GM03348 (cell line): ENCODE measurements at places on chromosomes 4 and X.

DNA sequence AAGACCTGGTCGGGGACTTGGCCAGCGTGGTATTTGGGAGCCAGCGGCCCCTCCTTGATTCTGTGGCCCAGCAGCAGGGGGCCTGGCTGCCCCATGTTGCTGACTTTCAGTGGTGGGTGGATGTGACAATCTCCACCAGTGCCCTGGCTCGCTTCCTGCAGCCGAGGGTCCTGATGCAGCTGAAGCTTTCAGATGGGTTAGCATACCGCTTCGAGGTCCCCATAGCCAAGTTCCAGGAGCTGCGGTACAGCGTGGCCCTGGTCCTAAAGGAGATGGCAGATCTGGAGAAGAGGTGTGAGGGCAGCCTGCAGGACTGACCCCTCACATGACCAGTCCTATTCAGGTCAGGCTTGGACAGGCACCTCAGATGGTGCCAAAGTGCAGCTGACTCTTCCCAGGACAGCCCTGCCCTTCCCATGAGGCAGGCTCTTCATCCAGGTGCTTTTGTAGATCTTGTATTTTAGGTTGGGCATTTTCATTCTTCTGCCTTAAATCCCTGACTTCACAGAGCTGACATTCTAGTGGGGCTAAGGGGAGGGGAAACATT, 15.1 kb downstream of the LNX1 start:
- no peak for DNase-seq

DNA sequence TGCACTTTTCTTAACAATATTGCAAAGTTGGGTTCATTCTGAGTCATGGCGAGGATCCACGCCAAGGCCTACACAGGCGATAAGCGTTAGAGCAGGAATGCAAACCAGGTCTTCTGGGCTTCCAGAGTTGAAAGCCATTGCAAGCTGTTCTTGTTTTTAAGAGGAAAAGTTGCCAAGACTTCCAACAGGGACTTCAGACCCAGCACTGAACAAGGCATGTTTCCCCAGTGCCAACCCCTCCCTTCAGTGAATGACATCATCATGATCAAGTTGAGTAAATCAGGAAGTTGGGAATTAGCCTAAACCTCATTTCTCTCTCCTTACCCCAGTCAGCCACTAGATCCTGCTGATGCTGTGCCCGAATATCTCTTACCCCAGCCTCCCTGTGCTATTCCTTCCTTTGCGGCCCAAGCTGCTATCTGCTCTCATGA, 355.1 kb downstream of the HS3ST1 start:
- DNase-seq: no peak

- DNase-seq: no peak
Measured at GRCh38 chrX:57445076-57445475, 146.7 kb upstream of the ZXDB start.

DNA sequence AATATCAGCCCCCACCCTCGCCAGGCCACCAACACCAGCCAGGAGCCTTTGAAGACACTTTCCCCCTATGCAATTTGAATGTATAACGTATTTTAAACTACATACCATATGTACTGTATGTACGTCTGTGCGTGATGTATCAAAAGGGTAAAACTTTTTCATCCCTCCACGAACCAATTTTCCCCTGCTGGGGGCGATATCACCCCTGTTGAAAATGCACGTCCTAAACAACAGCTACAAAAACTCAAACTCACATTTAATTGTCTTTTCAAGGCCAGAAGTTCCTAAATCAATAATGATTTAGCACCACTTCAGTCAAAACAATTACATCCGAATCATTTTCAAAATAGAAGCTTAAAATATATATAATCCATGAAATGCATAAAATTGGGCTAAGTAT, 1.4 kb downstream of the VEGFD start:
- no peak for DNase-seq

GRCh38 chr4:129246910-129247461, 151.0 kb downstream of the C4orf33 start:
- DNase-seq: no peak

DNA sequence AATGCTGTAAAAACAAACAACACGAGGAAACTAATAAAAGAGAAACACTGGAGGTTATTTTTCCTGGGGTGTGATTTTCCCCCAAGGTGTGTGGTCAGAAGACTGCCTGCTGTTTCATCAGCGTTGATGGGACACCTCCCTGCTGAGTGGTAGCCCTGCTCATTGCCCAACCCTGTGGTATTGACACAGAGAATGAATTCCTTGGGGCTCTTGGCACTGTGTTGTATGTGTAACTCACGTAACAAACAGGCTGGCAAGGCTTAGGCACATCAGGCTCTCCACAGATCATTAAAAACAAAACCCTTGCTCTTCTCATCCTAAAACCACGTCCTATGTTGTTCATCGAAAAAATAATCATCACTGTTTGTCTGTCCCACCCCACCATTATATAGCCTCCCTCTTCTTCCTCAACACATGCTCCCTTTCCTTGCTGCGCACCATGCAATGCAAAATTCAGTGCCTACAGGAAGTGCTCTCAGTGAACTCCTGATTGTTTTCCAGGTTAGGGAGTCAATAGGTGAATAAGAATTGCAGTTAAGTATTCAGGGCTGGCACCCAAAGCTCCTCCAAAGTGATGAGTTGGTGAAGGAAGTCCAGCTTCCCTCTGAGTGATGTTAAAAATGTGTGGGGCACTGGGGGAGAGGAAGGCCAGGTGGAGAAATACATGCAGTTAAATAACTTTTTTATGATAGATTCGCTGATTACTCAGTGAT, 11.4 kb upstream of the PUDP start:
- peak; percentile 13 for DNase-seq

- DNase-seq: no peak
Measured at GRCh38 chrX:47186096-47186740, 7.4 kb upstream of the UBA1 start.

- no peak for DNase-seq
Measured at GRCh38 chr4:161991811-161992210, 172.0 kb downstream of the FSTL5 start.

- DNase-seq: no peak
Measured at GRCh38 chr4:93513851-93514250, 314.7 kb upstream of the ATOH1 start.

DNA sequence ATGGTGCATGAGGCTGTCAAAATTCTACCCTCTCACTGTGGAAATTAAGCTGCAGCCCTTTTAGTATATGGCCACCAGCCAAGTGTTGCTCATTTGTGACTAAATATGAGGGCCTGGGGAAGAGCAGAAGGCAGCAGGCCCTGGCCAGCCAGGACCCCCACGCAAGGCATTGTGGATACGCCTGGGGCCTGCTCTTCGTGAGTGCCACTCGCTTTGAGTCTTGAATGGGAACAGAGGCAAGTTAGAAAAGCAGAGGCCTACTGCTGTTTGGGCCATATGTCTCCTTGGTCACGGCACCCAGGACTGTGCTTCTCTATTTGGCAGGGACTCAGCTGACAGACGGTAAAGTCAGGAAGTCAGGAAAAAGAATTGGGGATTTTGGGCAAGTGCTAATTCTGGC, 10.9 kb downstream of the RTL5 start:
- no peak for DNase-seq

- no peak for DNase-seq
Measured at GRCh38 chr4:105130945-105131344, 15.7 kb upstream of the TET2 start.

DNA sequence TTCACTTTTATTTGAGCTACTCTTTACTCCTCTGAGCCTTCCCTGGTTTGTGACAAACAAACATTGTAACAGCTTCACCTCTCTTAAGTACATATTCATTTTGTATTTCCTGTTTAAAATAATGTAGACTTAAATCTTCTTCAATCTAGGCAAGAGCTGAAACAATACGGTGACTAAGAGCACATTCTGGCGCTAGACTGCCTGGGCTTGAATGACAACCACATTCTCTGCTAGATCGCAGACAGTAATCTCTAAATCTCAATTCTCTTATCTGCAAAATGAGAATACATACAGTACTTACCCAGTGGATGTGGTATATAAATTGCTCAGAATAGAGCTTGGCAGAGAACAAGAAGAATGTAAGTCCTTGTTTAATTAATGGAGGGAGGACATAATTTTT, 144.8 kb downstream of the ARAP2 start:
- no peak for DNase-seq

DNA sequence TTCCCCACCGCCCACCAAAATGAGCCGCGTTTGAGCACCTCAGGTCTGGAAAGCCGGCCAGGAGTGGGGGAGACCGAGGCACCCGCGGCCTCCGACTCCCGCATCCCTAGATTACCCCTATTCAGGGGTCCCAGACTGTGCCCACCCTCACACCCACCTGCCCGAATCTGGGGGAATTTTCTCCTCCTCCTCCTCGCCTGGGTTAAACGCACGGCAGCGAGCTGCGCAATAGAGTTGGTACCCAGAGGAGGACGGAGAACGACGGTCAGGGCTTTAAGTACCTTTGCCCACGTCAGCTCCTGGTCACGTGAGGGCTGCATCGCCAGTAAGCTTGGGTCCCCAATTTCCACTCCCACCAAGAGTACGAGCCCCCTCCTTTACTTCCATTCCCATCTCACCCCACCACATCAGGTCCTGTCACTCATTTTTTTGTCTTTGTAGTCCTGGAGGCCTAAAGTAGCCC, at the start of gene ARMCX2:
Gene ARMCX2, minus strand, starts transcription at position 250 of the 463 bp plus-strand sequence. CDS start 2,262 bp downstream, outside the sequence.
- DNase-seq: peak; percentile 84

DNA sequence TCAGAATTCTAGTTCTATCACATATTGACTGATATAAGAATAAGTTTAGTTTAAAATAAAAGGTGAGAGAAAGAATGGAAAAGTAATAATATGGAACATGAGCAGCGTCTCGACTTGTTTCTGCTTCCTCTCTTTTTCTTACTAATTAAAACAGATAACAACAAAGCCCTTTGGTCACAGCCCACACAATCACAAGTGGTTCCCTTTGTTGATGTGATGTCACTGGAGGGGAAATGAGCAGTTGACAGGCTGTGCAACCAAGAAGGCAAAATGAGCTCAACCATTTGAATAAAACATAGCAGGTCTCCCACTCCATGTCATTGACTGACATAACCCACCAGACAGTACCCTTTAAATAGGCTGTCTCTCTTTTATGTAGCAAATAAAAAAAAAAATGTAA, 342.5 kb upstream of the MAGEB2 start:
- no peak for DNase-seq

DNA sequence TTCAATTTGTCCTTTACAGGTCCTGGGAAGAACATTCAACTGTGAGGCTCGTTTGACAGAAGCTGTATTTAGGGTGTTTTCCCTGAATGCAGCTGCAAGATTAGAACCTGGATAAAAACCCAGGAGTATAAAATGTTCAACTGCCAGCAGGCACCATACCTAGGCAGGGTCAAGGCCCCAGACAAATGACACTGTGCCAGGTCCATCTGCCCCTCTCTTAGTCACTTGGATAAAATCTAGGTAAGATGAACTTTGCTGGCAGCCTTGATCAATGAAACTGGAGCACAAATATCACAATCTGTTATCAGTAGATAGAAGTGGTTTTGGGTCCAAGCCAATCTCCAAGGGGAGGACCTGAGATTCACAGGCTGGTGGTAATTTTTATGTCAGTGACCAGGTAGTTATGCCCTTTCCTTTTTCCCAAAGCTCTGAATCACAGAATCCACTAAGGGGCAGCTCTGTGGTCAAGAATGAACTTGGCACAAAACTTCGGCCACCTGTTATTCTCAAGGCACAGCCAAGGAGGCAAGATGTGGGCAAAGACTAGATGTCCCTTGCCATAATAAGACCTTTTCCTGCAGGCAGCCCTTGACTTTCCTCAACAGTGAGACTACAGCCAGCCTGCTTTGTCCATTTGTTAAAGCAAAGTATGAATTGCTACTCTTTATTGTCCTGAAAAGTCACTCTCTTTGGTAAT, 501.0 kb downstream of the PPARGC1A start:
- no peak for DNase-seq

DNA sequence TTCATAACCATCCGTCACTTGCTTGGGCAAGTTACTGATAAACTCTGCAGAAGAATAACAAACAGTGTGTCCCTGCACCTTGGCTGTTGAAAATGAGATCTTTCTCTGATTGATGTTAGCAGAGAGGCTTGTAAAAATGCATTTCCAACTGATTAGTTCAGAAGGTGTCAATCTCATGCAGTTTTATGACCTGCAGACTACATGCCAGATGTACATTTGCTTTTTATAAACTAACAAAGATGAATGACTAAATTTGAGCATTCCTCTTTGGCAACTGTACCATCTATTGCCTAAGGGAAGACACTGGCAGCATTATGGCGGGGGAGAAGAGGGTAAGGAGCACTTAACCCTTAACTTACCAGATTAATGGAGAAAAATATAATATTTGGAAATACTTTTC, 192.8 kb downstream of the DCTD start:
- DNase-seq: peak; percentile 51

- DNase-seq: peak; percentile 39
Measured at GRCh38 chr4:40321574-40322275, 13.4 kb upstream of the CHRNA9 start.

DNA sequence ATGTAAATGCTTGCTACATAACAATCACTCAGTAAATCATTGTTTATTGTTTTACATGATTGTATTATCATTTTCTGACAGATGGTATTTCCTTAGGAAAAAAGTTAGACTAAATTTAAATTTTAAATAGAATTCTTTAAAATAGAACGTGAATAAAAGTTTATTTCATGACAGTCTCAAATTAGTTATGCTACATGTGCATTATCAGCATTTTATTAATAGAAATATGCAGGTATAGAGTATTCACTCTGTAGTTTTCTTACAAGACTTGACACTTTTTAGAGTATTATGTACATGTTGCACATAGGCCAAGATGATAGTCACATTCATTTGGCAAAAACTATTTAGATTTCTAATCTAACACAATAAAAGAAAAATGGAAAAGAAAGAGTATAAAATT, 213.3 kb upstream of the SPRY1 start:
- no peak for DNase-seq
